ENCODE measurements at places on chromosomes 3 and 15. TPM values are rescaled to one million over a fixed set of nuclear protein-coding genes. Genes with fewer than 3 reads are reported as not detected.

The HDDC3 gene
- total RNA-seq: 41.7 TPM

DNA sequence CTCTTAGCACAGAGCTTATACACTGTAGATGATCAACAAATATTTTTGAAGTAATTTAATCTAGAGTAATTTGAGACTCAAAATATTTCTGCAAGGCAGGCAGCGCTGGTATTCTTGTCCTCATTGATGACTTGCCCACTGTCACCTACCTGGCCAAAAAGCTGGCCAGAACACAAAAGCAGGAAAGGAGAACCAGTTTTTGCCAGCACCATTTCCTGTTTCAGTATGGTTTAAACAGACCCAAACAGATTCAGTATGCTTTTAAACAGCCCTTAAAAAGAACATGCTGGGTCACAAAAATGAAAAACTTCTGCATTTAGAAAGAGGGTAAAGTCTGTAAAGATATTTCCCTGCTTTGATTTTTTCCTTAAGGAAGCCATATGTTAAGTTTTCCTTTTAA lies 42.3 kb upstream of the ZNF280D start:
- H3K27me3 ChIP-seq: peaks cover 14% of the 10 kb centered on the region
- no peak overlapping the region for H3K27ac ChIP-seq
- peaks cover 12% of the 10 kb centered on the region for H3K36me3 ChIP-seq
- H3K4me1 ChIP-seq: peaks cover 29% of the 10 kb centered on the region
- no peak for DNase-seq

DNA sequence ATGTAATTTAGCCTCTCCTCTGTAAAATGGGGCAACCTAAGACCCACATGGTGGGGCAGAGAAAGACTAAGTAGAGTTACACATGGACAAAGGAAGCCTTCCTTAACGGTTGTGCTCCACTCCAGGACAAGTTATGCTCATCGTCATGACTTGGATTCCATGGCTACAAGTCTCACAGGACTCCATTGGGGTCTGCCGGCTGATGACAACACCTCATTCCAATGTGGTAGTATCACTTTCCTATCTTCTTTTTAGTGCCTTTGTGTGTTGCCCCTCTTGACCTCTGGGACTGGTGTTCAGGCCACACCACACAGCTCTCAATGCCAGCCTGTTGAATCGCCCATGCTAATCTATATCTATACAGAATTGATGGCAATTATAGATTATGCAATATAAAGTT lies 181.3 kb upstream of the WNT5A start:
- no peaks in the 10 kb centered on the region for H3K4me1 ChIP-seq
- H3K36me3 ChIP-seq: no peaks in the 10 kb centered on the region
- H3K4me3 ChIP-seq: no peak overlapping the region

DNA sequence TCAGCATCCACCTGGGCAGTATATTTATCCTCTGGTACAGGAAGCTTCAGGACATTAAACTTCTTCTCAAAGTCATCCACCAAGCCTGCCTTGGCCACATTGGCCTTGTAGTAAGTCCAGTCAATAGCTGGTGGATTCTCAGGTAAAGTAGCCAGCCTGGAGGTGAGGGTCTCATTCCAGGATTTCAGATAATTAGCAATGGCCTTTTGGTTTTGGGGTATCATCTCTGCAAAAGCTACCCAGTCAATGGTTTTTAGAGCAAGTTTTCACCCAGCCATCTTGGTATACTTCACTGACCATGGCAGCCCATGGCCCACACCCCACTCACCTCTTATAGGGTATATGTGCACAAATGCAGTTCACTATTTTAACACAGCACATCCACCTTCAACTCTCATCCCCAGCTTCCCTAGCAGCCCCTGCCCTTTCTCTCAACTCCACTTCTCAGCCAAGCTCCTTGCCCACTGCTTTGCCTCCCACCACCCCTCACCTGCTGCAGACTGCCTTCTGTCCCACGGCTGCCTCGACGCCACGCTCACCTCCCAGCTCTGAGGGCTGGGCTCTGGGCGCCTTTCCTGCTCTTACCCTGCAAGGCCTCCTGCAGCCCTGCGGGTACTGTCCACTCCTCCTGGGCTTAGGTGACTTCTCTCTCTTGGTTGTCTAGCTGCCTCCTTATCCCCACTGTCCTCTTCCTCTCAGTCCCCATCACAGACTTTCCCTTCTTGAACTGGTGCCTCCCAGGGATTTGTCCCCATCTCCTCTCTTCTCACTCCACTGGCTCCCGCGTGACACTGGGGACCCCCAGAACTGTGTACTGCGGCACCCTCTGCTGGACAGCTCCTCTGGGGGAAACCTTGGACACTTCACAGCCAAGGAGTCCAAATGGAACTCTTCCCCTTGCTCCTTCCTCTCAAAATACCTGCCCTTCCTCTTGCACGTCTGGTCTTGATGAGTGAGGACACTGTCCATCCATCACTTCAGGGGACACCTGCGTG lies 1.7 kb upstream of the TGM5 start:
- peaks cover 14% of the 10 kb centered on the region for H3K4me1 ChIP-seq
- peaks cover 34% of the 10 kb centered on the region for H3K27me3 ChIP-seq
- DNase-seq: no peak
- H3K4me3 ChIP-seq: no peak overlapping the region
- no peak overlapping the region for H3K27ac ChIP-seq

The SLC35A5 gene
- total RNA-seq: 29.7 TPM

Measured in activated CD4-positive, alpha-beta memory T cell treated with anti-CD3 and anti-CD28 coated beads, Interleukin-2, amount 10 ng/mL, durations not matched to agents 7 days and 5 days (primary cell).